ENCODE measurements at places on chromosomes 6 and 20.

- no peak for DNase-seq
Observed at GRCh38 chr6:137181891-137182653, 8.6 kb upstream of the IL22RA2 start.

DNA sequence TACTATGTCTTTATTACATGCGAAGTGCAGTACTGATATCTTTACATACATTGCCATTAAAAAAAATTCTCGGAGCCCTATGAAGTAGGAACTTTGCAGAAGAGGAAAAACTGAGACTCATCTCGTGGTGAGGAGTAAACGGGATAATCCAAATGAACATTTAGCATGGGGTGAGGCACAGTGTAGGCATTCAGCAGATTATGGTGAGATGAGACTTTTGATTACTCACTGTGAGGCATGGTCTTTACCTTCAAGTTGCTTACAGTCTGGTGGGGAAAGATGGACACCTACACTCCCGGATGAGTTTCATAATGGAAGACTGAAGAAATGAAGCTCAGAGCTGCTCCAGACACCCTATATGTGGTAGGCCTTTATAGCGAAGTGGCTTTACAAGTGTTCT is 1.4 kb downstream of the RPRD1B start:
- no peak for DNase-seq

GRCh38 chr6:90502381-90502780 is 84.5 kb downstream of the MAP3K7 start:
- no peak for DNase-seq

DNA sequence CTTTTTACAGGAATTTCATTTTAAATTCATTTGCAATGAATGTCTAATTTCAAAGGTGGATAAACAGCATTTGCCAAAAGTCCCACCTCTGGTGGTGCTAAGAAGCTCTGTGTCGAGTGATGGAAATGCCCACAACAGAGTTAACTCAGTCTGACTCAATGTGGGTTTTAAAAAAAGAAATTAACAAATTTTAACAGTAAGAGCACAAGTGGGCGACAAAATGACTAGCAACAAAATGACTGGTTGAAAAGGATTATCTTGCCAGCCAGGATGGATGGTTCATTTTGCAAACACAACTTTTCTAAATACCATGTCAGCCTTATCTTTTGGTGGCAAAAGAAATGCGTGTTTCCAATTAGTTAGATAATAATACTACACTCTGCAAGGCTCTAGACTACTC is 14.3 kb upstream of the TAGAP start:
- DNase-seq: no peak

DNA sequence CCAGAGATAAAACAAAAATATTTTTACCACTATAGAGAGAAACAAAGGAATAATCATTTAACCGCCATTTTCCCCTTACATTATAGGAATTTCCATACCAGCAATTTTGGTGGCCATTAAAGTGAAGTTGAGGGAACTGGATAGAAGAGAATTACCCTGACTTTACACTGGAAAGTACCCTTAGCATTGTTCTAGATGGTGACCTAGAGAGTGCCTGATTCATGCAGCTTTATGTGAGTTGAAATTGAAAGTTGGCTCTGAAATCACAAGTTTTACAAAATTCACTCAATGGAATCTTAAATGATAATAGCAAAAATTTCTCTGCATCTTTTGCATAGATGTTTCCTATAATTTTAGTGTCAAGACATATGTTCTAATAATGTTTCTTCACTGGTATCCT is 55.7 kb upstream of the PREP start:
- DNase-seq: no peak

- no peak for DNase-seq
Observed at GRCh38 chr6:89339565-89339964, 13.0 kb downstream of the UBE2J1 start.

- DNase-seq: no peak
Observed at GRCh38 chr6:96876886-96877545, 20.7 kb downstream of the NDUFAF4 start.

DNA sequence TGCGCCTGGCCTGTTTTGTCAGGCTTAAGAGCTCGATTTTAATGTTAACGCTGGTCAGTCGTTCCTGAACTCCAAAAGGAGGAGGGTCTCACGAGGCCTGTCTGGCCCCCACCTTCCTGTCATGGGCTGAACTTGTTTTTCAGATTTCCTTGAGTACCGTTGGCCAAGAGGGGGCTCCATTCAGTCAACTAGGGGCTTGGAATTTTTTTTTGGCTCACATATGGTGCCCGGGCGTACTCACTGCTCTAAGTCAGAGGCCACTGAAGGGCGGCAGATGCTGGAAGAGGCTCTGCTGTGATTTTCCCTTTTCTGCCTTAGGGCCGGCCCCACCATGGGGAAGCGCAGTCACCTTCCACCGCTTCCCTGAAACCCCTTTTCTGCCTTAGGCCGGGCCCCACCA is 6.9 kb upstream of the BIRC7 start:
- no peak for DNase-seq

DNA sequence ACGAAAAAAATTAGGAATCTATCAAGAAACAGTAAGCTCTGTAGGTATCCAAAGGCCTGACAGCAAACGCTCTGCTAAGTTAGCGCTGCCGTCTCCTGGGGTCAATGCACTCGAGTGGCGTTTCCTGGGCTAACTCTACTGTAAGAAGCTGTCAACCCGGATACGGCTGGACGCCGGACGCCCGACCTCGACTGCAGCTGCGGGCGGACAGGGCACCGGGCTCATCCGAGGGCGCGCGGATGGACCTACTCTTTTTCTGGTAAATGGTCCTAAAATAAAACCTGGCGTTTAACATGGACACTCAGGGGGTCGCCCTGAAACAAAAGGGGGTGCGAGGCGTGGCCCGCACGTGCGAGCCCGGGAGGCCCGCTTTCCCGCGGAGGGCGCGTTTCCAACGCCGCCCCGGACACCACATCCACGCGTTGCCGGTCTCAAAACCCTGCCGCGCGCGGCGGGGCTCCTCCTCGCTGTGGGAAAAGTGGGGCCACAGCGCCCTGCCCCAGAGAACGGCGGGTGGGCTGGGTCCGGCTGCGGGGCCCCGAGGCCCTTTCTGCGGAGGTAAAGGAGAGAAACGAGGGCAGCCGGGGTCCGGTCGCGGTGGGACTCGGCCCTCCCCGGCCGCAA is 537 bp downstream of the TCP1 start:
- DNase-seq: no peak

GRCh38 chr6:128233531-128233930 is 286.9 kb downstream of the PTPRK start:
- no peak for DNase-seq

- DNase-seq: no peak
Observed at GRCh38 chr6:89745716-89746115, 73.9 kb downstream of the MDN1 start.

DNA sequence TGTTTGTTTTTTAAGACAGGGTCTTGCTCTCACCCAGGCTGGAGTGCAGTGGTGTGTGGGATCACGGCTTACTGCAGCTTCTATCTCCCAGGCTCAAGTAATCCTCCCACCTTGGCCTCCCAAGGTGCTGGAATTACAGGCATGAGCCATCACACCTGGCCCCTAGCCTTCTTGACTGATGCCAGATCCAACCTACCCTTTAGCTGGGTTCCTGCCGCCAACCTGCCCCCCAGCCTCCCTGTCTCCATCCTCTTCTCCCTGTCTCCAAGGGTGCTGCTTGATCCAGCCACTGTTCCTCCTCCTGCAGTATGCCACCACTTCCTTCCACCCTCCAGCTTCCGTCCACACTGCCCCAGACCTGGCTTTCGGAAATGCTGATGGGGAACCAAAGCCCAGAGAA is 3.2 kb upstream of the C20orf144 start:
- DNase-seq: no peak

DNA sequence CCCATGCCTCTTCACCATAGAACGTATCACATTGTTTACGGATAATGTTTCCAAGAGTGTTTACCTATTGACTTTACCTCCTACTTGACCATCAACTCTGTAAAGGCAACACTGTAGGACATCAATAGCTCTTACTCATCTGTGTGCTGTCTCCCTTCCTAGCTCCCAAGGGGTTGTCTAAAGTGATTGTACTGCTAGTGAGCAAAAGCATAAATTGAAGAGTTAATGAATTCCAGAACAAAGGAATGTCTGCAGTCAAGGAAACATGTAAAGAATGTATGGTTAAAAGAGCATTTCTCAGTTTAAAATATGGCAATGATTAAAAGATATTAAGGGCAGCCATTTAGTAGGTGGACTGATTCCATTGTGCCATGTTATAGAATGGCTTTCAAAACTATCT is 985.4 kb downstream of the TBC1D32 start:
- DNase-seq: no peak

GRCh38 chr6:96576221-96576620 is 13.3 kb downstream of the FHL5 start:
- no peak for DNase-seq

- no peak for DNase-seq
Observed at GRCh38 chr20:42053350-42053749, 435.2 kb upstream of the CHD6 start.

All from stimulated activated CD4-positive, alpha-beta T cell treated with anti-CD3 and anti-CD28 coated beads, Interleukin-1b, Interleukin-23, amount 100 ng/mL, for 1 hour (primary cell).